Fibroblast of villous mesenchyme (primary cell): ENCODE measurements at places on chromosomes 1 and 21.

DNA sequence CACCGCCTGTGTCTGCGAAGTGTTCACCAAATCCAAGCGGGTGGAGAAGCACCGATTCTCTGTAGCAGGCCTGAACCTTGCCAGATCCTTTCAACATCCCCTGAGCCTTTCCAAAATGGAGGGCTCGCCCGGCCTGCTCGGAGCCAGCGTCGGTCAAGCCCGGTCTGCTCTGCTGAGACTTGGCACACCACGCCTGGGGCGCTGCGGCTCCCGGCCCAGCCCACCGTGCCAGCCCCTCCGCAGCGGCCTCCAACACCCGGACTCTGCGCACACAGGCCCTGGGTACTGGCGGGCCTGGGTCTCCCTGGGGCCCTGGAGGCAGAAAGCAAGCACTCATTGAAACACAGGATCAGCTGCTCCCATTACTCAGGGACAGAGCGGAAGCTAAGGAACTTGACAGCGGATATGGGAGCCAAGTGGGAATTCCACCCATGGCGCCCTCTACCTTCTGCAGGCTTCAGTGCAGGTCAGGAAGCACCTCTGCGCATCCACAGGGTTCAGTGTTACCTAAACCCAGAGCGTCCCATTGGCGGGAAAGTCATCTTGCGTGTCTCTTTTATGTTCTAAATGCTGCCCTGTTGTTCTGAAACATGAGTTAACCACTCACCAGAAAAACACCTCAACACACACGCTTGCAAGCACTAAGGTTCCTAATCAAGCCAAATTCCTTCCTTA is 159.9 kb downstream of the ZBTB18 start:
- no peak for DNase-seq

DNA sequence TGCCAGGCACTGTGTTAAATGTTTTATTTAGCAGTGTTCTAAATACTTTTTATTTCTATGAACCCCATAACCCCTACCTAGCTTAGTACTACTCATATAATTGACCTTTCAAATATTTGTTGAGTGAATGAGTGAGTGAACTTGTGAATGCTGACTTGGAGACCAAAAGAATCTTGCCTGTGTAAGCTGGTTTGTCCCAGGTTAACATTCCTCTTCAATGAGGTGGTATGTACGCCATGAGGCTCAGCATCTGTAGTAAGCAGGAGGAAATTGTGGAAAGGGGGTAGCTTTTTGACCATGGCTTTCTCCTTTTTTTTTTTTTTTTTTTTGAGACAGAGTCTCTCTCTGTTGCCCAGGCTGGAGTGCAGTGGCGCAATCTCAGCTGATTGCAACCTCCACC is 14.6 kb downstream of the MED18 start:
- DNase-seq = no peak

DNA sequence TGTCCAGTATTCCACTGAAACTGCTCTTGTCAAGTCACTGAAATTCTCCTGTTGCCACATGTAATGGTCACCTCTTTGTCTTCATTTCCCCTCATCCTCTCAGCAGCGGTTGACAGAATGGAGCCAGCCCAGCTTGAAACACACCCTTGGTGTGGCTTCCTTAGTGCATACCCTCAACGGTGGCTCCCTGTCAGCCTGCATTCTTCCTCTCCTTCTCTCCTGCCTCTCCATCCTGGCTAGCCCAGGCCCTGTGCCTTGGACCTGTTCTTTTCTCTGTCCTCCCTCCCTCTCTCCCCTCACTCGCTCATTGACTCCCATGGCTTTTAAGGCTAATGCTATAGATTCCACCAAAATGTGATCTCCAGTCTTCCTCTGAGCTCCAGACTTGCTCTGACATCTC is 3.7 kb downstream of the FCMR start:
- no peak for DNase-seq

DNA sequence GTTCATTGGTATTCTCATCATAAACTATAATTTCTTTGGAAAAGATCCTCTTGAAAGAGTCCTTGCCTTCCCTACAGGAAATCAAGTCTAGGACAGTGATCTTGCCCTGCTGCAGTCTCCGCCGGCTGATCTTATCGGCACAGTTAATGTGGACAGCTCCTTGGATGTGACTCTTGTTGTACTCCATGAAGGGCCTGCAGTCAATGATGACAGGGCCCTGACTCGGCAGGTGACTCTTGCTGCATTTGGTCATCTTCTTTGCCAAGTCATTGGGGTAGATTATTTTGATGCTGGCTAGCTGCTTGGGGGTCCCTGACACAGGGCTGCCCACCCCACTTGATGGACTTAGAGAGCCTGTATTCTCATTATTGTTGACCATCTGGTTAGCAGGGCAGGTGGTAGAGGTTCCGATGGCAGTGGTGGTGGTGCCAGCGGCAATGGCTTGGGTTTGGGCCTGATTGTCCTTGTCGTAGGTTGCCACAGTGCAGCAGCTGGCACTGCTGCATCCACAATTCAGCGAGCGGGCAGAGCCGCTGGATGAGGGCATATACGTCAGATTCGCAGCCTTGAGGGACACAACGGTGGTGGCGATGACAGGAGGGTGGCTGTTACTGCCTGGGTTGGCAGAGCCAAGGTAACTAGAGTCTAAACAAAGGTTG is 2.7 kb downstream of the DUSP10 start:
- no peak for DNase-seq

GRCh38 chr1:153778051-153778823 is 3.0 kb downstream of the SLC27A3 start:
- no peak for DNase-seq

GRCh38 chr1:180507795-180508724 is 5.7 kb upstream of the ACBD6 start:
- DNase-seq = peak; percentile 83

DNA sequence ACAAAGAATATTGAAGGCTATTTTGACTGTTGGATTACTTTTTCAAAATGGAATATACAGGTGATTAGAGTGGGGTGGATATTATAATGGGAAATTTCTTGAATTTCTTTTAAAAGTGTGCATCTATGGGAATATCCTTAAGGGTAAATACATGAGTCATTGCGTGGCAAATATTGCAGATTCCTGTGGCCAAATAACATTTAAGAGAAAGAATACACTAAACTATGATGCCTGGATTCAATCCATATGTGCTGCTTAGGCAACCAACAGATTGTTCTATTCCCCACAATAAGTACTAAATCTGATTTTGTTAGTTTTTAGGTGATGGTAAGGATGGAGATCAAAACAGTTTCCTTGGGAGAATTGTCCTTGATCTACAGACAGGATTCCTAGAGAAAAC is 119.5 kb downstream of the HMCN1 start:
- DNase-seq = peak; percentile 76

DNA sequence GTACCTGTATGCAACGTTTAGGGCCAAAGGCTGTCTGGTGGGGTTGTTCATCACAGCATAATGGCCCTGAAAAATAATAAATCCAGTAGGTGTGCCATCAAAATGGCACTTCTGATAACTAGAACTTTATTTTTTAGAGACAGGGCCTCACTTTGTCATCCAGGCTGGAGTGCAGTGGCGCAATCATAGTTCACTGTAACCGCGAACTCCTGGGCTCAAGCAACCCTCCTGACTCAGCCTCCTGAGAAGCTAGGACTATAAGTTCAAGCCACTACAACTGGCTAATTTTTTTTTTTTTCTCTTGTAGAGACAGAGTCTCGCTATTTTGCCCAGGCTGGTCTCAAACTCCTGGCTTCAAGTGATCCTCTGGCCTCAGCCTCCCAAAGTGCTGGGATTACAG is 4.7 kb downstream of the SNAPIN start:
- peak; percentile 47 for DNase-seq

DNA sequence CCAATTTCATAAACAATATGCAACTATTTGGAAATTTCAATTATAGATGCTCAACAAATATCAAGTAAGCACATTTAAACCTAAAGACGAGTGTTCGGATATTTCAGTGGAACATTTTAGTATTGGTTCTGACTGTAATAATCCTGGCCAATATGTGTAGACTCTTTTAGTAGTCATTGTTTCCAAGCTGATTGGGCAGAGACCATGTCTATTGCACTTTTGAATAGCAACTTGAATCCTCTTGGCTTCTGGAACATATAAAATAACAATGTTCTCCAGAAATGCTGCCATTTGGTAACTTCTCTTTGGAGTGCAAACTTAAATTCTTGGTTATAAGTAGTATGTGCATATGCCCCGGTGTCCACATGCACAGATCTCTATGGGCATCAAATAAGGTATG is 205.5 kb upstream of the C1orf105 start:
- no peak for DNase-seq

DNA sequence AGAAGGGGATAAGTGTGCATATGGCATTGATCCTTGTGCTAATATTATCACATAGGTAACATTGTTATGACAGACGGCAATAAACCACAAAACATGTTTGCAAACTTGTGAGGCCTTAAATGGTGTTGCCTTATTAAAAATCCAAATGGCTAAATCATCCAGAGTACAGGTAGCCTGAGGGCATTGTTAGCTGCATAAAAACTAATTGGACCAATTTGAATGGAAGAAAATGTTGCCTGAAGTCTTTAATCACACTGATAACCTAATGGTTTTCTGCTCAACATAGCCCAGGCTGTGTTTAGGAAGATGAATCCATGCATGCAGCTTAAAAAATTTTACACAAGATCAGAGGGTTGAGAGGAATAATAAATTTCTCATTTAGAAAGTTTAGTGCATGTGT is 19.4 kb upstream of the LRRC53 start:
- no peak for DNase-seq

DNA sequence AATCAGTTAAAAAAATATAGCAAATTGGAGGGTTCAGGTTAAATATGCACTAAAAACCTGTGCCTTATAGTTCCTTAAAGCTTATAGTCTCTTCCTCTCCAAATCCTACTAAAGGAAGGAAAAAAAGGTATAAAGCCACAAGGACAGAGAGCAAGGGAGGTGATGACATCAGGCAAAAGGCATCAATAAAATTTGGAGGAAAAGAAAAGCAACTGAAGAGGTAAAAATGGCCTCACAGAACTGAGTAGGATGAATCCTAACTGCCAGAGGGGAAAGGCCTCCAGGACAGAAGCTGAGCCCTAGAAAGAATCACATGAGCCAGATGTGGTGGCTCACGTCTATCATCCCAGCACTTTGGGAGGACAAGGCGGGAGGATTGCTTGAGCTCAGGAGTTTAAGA is 8.1 kb downstream of the CCSAP start:
- DNase-seq = no peak

GRCh38 chr1:204426035-204426436 is 14.4 kb upstream of the PPP1R15B start:
- DNase-seq = peak; percentile 76

GRCh38 chr1:223140611-223141405 is 2.2 kb downstream of the TLR5 start:
- peak; percentile 37 for DNase-seq

GRCh38 chr1:147800804-147801203 is 40.4 kb upstream of the GJA5 start:
- DNase-seq = no peak

DNA sequence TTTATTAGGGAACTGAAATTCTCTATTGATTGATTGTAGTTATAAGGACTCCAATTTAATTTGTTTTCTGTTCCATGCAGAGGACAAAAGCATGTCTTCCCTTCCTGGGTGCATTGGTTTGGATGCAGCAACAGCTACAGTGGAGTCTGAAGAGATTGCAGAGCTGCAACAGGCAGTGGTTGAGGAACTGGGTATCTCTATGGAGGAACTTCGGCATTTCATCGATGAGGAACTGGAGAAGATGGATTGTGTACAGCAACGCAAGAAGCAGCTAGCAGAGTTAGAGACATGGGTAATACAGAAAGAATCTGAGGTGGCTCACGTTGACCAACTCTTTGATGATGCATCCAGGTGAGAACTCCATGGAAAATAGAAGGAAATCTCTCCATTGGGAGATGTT is 1.5 kb downstream of the SETDB1 start:
- DNase-seq = no peak

DNA sequence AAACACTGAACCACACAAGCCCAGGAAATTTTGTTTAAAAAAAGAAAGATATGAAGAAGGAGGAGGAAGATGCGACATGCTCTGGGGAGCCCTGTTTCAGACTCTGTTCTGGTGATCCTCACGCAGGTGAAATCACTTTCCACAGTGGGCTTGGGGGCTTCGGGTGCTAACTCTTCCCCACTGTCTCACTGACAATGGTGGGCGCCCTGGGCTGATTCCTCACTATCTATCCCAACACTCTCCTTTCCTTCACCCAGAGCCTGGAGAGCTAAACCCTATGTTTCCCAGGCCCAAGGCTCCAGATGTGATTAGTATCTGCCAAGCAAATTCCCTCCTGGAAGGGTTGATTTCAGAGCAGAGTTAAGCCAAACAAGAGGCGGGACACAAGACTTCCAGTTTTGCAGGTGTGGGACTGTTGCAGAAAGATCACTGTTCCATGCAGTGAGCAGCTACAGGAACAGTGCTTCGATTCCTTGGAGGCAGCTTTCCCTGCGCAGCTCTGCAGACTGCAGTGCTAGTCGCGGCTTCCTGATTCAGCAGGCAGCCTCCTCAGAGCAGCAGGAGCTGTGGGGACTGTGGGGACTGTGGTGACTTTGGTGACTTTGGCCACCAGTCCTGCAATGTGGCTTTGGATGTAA is 168.3 kb downstream of the RHOU start:
- DNase-seq = peak; percentile 19

DNA sequence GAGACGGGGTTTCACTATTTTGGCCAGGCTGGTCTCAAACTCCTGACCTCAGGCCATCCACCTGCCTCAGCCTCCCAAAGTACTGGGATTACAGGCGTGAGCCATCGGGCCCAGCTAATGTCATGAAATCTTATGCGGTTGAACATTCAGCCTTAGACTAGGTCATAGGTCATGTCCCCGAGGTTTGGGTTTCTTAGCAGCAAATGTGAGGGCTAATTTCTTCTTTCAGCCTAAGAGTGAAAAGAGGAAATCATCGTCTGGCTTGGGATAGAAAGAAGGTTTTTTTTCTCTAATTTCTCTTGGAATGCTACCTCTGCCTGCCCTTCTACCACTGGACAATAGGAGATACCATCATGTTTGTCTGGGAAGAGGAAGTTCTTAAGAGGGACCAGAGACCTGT is 18.0 kb upstream of the PIK3CD start:
- DNase-seq = no peak

- peak; percentile 28 for DNase-seq
These were observed 13.7 kb downstream of the GLIS1 start for GRCh38 chr1:53725238-53725689.

GRCh38 chr1:32398401-32398800 is 4.2 kb upstream of the BSDC1 start:
- DNase-seq = peak; percentile 22

GRCh38 chr1:56107275-56107638 is 472.1 kb downstream of the PLPP3 start:
- DNase-seq = no peak

- no peak for DNase-seq
These were observed 214 bp downstream of the NCAM2 start for GRCh38 chr21:20998456-20998789.

GRCh38 chr1:112904071-112904830 is 51.7 kb downstream of the SLC16A1 start:
- DNase-seq = peak; percentile 94

DNA sequence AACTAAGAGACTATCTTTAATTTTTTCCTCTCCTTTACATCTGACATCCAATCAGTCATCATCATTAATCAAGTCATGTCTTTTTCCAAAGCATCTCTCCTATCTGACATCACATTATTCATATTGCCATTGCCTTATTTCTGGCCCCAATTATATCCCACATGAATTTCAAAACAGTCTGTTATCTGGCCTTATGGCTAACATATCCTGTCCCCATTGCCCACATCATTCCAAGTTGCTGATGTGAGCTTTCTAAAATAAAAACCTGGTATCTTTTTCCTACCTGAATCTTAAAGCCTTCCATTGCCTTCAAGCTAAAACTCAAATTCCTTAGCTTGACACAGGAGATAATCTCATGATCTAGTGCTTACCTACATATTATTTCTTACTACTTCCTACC is 283.9 kb downstream of the LRRC40 start:
- no peak for DNase-seq
